HuH-7 (cell line): ENCODE measurements at places on chromosomes 11 and 22.

DNA sequence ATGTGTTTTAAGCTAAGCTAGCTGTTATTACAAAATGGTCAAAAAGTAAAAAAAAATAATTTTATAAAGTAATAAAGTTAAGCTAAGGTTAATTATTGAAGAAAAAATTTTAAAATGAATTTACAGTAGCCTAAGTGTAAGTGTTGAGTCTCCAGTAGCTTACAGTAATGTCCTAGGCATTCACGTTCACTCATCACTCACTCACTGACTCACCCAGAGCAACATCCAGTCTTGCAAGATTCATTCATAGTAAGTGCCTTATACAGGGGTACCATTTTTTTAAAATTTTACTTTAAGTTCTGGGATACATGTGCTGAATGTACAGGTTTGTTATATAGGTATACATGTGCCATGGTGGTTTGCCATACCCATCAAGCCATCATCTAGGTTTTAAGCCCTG, 11.6 kb upstream of the OOSP4B start:
- no peak for DNase-seq

GRCh38 chr11:121323046-121323607, 30.6 kb downstream of the SC5D start:
- DNase-seq, result no peak

GRCh38 chr11:13339195-13340153, 61.9 kb downstream of the BMAL1 start:
- no peak for DNase-seq

- DNase-seq, result no peak
Observed at GRCh38 chr11:75313513-75314272, 37.8 kb downstream of the ARRB1 start.

DNA sequence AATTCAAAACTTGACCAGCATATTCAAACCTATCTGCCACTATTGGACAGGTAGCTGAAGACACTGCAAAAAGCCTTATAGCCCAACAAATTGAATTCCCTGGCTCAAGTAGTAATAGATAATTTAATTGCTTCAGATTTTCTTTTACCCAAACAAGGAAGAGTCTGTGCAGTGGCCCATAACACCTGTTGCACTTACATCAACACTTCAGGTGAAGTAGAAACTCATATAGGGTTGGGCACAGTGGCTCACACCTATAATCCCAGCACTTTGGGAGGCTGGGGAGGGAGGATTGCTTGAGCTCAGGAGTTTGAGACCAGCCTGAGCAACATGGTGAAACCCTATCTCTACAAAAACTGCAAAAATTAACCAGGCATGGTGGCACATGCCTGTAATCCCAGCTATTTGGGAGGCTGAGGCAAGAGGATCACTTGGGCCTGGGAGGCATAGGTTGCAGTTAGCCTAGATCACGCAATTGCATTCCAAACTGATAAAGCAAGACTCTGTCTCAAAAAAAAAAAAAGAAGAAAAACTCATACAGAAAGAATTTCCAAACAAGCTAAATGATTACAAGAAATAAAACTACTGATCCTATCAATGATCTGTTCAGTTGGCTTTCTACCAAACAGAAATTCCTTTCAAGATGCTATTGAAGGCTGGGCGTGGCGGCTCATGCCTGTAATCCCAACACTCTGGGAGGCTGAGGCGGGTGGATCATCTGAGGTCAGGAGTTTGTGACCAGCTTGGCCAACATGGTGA, 9.5 kb downstream of the FOLR3 start:
- DNase-seq, result no peak

- no peak for DNase-seq
Observed at GRCh38 chr11:70926543-70927201, 325.7 kb downstream of the SHANK2 start.

DNA sequence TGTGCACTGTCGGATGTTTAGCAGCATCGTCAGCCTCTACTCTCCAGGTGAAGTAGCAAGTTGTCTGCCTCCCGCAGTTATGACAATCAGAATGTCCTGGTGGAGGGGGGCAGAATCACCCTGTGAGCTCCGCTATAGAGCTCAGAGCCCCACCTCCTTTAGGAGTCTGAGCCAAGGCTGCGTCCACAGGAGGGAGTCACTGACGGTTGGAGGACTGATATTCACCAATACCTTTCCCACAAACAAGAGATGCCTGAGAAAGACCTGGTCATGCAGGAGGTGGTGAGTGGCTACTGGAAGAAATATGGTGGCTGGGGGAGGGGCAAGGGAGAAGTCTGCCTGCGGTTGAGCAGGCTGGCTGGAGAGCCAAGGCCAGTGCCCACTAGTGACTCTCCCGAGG, 41.7 kb upstream of the ADA2 start:
- no peak for DNase-seq
